ENCODE measurements at places on chromosomes 5 and 9.

DNA sequence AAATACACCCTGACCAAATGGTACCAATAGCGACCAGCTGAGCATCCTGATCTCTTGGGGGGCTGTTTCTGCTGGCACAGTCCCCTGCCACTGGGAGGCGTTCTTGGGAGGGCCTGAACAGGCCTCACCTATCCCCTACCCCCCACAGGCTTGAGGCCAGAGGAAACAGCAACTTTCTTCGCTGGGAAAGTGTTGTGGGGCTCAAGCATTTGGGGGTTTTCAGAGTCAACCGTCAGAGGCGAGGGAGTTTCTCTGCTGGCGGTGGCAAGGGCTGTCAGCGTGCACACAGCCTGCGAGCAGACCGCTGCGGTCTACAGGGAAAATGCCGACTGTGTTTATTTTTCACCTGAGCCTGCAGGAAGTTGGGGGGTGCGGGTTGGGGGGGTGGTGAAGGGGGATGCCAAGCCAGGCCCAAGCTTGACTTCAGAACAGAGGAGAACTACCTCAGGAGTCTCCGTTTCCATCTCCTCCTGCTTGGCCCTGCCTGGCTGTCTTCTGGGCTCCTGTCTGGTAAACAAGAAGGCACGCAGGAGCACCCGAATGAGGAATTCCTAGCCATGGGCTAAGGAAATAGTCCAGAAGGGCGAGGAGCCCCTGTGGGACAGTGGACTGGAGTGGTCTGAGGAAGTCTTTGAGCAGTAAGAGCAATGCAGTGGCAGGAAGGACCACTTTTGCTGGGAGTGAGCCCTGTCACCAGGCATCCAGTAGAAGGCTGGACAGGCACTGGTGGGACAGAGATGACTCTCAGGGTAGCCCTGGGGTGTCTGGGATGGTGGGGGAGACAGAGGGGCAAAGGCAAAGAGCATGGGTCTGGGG is 18.1 kb downstream of the TCF7 start:
- no peak overlapping the region for H3K27ac ChIP-seq
- H3K36me3 ChIP-seq = peaks cover 5% of the 10 kb centered on the region
- H3K4me3 ChIP-seq = no peak overlapping the region
- DNase-seq = no peak

DNA sequence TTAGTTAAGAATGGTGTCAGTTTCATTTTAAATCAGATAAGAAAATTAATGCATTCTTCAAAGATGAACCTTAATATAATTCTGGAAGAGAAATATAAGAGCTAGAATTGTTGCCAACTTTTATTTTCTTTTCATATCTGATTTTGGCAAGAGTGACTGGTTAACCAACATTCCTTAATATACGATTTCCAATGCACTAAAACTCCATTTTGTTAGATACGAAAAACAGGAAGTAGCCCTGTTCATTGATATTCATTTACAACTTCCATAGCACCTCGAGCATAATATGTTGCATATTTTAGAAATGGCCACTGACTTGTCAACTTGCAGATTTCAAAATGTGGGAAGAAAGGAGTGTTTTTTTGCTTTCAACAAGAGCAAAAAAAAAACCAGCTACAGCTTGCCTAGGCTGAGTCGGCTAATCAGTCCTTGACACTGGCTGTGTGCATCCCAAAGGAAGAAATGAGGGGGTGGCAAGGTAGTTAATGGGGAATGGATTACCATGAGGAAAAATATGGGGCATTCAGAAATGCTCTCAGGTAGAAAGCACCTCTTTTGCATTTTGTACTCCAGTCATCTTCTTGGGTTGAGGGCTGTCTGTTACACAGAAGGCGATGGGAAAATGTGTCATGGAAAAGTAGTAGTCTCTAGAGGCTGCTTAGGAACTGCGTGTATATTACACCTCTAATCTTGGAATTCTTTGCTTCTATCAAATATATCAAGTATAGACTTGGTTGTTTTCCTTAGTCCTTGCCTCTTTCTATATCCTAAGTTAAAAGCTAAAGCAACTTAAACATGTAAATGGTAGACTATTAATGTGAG is 3.9 kb downstream of the MAP3K1 start:
- no peak overlapping the region for H3K27ac ChIP-seq
- peak overlapping the region; percentile 1 for H3K4me3 ChIP-seq
- H3K27me3 ChIP-seq = no peaks in the 10 kb centered on the region
- H3K36me3 ChIP-seq = no peaks in the 10 kb centered on the region
- H3K4me1 ChIP-seq = peaks cover 34% of the 10 kb centered on the region

DNA sequence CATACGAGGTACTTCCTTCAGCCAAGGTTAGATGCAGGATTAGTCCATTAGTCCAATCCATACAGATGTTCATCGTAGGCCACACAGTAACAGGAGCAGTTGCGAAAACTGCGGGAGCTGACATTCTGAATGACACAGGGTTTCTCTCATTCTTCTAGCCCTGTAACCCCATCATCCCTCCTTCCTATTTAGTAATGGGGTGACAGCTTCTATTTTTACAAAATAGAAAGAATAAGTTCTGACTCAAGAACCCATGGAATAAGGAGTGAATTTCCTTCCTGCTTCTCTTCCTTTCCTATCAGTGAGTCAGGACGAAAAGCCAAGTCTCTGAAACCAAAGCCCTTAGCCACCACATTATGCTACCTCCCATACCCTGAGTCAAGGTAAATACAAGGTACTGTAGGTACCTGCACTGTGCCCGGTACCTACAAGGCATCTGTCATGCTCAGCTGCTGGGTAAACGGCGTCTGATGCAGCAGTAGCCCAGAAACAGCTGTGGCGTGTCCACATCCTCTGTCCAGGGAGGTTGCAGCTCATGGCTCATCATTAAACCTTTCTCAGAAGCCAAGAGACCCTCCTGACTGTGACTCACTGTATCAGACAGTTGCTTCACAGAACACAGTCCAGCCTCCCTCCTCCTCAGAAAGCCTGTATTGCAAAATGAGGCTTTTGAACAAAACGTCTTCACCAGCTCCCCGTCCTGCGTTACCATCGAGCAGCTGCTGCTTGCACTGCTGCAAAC is 84.2 kb downstream of the ESM1 start:
- no peak overlapping the region for H3K4me3 ChIP-seq
- no peak overlapping the region for H3K27ac ChIP-seq
- no peak for DNase-seq
- H3K4me1 ChIP-seq = no peaks in the 10 kb centered on the region
- no peaks in the 10 kb centered on the region for H3K27me3 ChIP-seq
- H3K36me3 ChIP-seq = no peaks in the 10 kb centered on the region

- H3K4me3 ChIP-seq = no peak overlapping the region
- H3K36me3 ChIP-seq = no peaks in the 10 kb centered on the region
- no peaks in the 10 kb centered on the region for H3K4me1 ChIP-seq
- no peaks in the 10 kb centered on the region for H3K27me3 ChIP-seq
- H3K27ac ChIP-seq = no peak overlapping the region
Observed at GRCh38 chr5:66882606-66883227, 286.5 kb downstream of the MAST4 start.

GRCh38 chr9:1340390-1340789 is 290.2 kb downstream of the DMRT2 start:
- no peak overlapping the region for H3K27ac ChIP-seq
- no peaks in the 10 kb centered on the region for H3K36me3 ChIP-seq
- H3K4me1 ChIP-seq = no peaks in the 10 kb centered on the region
- H3K4me3 ChIP-seq = no peak overlapping the region

DNA sequence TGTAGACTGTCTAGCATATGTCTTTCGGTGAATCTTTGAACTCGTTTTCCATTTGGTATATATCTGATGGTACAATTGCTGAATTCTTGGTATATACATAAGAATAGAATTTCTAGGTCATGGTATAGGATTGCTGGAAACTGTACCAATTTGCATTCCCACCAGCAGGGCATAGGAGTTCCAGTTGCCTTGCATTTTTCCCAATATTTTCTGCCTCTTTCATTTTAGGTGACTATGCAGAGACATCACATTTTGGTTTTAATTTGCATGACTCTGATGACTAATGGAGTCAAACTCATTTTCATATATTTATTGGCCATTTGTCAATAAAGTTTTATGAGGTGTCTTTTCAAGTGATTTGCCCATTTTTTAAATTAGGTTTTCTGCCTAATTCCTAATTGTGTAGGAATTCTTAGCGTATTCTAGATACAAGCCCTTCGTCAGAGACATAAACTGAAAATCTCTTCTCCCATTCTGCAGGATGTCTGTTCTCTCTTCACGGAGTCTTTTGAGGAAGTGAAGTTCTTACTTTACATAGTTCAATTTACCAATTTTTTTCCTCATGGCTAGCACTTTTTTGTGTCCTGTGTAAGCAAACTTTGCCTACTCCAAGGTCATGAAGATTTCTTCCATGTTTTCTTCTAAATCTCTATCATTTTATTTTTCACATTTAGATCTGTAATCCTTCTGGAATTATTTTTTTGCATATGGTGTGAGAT is 28.9 kb upstream of the PDCD1LG2 start:
- H3K27me3 ChIP-seq = no peaks in the 10 kb centered on the region
- no peaks in the 10 kb centered on the region for H3K36me3 ChIP-seq
- no peaks in the 10 kb centered on the region for H3K4me1 ChIP-seq
- no peak overlapping the region for H3K27ac ChIP-seq

- H3K4me1 ChIP-seq = peaks cover 29% of the 10 kb centered on the region
- no peak overlapping the region for H3K4me3 ChIP-seq
- H3K36me3 ChIP-seq = peaks cover 12% of the 10 kb centered on the region
- no peak for DNase-seq
Observed at GRCh38 chr9:137575716-137576411, 2.9 kb downstream of the DPH7 start.

DNA sequence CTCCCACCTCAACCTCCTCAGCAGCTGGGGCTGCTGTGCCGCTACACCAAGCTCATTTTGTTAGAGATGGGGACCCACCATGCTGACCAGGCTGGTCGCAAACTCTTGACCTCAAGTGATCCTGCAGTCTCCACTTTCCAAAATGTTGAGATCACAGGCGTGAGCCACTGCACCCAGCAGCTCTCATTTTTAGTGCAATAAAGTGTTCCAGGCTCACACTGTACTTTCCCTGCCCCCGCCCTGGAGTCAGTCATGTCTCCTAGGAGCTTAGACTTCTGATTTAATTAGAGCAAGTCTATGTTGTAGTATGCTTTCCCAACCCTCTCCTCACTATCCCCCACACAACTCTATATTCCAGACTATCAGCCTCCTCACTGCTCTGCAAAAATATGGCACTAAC is 238.0 kb upstream of the ACTBL2 start:
- H3K27ac ChIP-seq = no peak overlapping the region
- no peak for DNase-seq
- H3K4me3 ChIP-seq = no peak overlapping the region
- H3K36me3 ChIP-seq = no peaks in the 10 kb centered on the region

DNA sequence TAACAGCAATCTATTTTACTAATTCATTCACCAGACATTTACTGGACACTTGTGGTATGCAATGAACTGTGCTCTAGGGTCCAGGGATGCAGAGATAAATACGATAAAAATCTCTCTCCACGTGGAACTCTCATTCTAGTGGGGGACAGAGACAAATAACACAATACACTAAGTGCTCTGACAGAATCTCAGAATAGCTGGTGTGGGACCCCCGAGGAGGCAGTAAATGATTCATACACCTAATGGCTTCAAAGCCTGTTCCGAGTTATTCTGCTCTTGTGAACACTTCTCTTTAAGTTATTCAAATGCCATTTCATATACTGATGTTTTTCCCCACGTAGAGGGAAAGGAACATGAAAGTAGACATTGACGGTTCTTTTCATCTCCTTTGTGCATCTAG is 302.0 kb upstream of the PDE4D start:
- H3K27me3 ChIP-seq = no peaks in the 10 kb centered on the region
- no peak overlapping the region for H3K4me3 ChIP-seq
- H3K4me1 ChIP-seq = no peaks in the 10 kb centered on the region
- H3K36me3 ChIP-seq = no peaks in the 10 kb centered on the region
- no peak for DNase-seq
- no peak overlapping the region for H3K27ac ChIP-seq

GRCh38 chr9:89955144-89955543 is 350.3 kb downstream of the GADD45G start:
- H3K36me3 ChIP-seq = no peaks in the 10 kb centered on the region
- H3K27me3 ChIP-seq = no peaks in the 10 kb centered on the region
- H3K4me1 ChIP-seq = no peaks in the 10 kb centered on the region
- H3K27ac ChIP-seq = no peak overlapping the region

DNA sequence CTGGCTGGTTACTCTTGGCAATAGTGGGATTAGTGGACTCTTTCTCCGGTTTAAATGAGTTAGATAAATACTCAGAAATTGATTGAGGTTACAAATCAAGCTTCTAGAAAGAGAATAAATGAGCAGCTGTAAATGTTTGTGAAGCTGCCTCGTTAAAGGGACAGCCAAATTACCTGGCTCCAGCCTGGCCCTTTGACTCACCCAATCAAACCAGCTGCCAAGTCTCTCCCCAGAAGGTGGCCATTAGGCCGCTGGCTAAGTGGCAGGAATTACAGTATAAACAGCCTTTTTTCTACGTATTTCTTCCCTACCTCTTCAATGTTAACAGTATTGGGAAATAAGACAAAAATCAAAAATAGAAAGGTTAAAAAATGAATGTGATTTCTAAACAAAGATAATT is 46.0 kb upstream of the SRFBP1 start:
- H3K4me1 ChIP-seq = no peaks in the 10 kb centered on the region
- H3K36me3 ChIP-seq = no peaks in the 10 kb centered on the region
- no peak overlapping the region for H3K4me3 ChIP-seq
- no peak overlapping the region for H3K27ac ChIP-seq
- DNase-seq = no peak
- H3K27me3 ChIP-seq = no peaks in the 10 kb centered on the region
